GM19239 (cell line): ENCODE measurements at places on chromosomes 12 and 14.

GRCh38 chr12:89392391-89392790, 40.1 kb upstream of the DUSP6 start:
- DNase-seq = no peak

- DNase-seq = no peak
These were observed 124.2 kb downstream of the TTC7B start for GRCh38 chr14:90692061-90692460.

DNA sequence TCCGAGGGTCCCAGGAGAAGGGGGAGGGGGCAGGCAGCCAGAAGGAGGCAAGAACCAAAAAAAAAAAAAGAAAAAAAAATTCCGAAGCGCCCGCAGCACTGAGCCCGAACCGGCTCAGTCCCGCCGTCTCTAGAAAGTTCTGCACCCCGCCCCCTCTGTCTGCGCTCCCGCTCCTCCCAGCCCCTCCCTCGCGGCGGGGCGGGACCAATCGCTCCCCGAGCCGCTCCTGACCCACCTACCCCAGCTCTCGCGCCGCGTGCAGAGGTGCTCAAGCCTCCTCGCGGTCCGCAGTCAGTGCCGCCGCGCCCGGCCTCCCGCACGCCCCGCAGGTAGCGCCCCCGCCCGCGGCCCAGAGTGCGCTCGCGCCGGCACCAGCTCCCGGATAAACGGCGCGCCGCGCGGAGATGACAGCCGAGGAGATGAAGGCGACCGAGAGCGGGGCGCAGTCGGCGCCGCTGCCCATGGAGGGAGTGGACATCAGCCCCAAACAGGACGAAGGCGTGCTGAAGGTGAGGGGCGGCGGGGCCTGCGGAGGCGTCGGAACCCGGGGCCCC, at the start of gene FKBP4:
Gene FKBP4, plus strand, starts transcription at position 235 of the 554 bp plus-strand sequence. Its CDS starts 170 bp downstream, at position 405.
- peak; percentile 97 for DNase-seq

GRCh38 chr14:70005281-70005805, 126.1 kb downstream of the SMOC1 start:
- no peak for DNase-seq

- DNase-seq = no peak
These were observed 7.4 kb downstream of the CIT start for GRCh38 chr12:119869720-119870119.

GRCh38 chr14:74848768-74849167, 27.2 kb downstream of the PROX2 start:
- DNase-seq = no peak

DNA sequence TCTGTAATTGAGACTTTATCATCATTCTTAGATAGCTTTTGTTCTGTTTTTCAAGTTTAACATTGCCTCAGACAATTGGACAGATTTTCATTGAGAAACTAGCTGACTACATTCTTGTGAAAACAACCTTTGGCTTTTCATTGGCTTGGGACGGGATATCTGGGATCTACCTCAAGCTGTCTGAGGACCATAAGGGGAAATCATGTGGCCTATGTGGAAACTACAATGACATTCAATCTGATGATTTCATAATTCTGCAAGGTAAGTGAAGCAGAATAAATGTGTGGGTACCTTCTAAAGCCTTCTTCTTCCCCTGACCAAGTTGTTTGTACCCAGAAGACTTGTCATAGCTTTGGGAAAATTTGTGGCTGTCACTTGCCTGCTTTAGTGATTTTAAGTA, 133.5 kb downstream of the OTOGL start:
- DNase-seq = no peak
